ENCODE measurements at places on chromosomes 4 and X.

GRCh38 chr4:38503689-38504395 lies 160.2 kb upstream of the KLF3 start:
- no peak for DNase-seq

DNA sequence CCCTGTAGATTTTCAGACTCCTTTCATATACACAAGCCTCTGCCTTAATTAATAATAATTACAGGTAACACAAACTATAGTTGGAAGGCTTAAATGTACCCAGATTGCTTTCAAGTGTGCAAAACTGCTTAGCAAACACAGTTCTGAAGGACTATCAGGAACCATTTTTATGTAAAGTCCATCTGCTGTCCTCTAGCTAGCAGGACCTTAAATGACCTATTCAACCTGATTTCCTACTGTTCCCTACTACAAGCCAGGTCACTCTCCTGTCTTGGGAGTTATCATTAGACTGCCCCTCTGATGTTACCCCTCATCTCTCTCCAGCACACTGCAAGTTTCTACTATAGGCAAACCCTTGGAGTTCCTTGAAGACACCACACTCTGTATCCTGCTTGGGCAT lies 157.3 kb downstream of the GBA3 start:
- DNase-seq, result no peak

DNA sequence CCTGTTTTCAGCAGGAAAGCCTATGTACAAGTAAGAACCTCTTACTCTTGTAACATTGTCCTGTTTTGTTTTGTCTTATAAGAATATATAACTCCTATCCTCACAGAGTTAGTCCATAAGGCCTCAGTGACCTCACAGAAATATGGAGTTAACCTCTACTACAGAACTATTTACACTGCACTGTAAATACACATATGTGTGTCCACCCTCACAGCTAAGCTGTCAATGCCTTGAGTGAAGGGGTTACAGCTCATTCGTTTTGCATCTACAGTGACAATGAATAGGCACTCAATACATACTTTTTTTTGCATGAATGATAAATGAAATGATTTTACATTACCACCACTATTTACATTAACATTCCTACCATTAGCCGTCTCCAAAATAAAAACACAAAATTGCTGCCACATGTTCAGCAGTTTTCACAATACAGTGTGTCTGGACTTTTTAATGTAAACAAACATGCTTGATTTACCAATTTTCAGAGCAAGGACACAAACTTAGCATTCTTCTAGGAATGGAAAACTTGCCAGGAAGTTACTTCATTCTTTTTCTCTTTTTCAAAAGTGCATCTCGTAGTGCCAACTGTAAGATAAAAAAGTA lies 9.5 kb upstream of the NAAA start:
- DNase-seq, result no peak

DNA sequence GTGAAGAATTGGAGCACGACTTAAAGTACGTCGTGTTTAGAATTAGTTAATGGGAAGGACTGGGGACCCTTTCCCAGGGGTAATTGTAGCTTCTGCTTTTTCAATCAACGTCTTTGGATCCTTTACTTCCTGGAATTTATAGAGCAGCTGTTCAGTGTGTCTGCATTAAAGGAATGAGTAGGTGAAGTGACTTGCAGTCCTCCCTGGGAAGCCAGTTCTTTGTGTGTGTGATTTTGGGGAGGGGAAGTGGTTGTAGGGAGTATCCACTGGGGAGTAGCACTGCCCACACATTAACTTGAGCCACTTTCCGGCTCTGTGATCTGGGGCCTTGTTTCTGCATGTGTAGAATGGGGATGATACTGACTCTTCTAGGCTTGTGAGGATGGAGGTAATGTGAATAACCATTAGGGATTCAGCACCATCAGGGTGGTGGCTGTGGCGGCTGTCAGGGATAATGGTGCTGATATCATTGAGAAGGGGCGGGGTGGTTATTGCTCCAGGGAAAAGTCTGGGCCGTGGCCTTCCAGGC lies 54.7 kb downstream of the TMEM131L start:
- no peak for DNase-seq

DNA sequence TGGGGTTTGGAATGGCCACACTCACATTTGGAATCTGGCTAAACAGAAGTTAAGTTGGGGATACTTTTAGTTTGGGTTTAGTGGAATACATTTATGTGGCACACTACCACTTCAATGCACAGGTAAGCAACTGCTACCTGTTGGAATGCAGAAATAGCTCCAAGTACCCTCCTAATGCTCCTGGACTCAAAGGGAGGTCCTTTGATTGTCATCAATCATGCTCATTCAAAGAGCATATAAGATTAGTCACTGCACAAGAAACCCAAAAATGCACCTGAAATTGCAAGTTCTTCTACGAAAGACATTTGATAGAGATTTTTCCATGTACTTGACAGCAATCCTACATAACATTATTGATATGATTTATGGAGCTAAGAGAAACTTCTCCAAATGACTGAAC lies 247.7 kb downstream of the ANKRD50 start:
- DNase-seq, result no peak

DNA sequence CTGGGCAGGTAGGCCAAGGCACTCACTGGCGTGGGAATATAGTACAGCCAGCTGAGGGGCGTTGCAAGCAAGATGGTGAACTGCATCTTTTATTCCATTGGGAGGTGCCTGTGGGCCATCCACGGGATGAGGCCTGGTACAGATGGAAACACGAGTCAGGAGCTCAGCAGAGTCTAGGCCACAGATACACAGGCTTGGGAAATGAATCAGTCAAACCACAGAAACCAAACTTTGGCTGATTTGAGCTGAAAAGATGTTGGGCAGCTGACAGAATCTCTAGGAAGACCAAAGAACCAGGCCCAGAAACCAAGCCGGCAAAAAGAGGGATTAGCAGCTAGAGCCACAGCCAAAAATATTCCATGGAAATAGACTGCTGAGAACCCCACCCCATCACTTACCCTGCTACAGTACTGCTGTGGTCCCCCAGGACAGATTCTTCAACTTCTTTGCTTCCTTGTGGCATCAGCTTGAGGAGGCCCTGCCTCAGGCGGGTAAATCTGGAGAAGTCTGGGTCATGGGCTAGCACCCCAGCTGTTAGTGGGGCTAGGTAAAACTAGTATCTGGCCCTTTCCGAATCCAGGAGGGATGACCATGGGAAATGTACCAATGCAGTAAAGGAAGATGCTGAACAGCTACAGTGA lies 75.4 kb downstream of the TMEM131L start:
- DNase-seq, result no peak

GRCh38 chr4:34105311-34105710 lies 2139.0 kb downstream of the ARAP2 start:
- no peak for DNase-seq

DNA sequence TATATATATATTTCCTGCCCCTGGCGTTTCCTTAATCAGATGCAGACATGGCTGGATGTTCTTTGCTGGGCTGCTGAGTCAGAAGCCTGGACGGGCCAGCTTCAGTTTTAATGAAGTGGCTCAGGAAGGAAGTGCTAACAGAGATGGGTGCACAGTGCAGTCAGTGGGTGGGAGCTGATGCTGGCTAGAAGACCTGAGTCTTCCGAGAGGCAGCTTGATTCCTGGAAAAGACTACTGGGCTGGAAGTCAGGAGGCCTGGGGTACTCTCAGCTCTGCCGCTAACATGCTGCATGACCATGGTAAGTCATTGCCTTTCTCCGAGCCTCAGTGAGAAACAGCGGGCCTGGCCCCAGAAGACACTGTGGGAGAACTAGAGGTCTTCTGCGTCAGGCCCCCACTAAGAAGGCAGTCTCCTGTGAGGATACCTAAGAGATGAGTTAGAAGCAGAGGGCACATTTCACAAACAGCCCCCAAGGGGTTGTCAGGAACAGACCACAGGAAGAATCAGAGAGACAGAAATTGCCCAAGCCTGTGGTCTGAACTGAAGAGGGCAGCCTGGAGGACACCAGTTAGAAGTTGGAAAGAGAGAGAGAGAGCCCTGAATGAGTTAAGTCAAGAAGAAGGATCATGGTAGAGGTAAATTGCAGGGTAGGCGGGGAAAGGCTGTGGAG lies 8.3 kb upstream of the CD40LG start:
- DNase-seq, result no peak

- DNase-seq, result no peak
These were observed 31.8 kb downstream of the PRRG1 start for GRCh38 chrX:37380924-37381323.

GRCh38 chrX:136166221-136166855 lies 19.0 kb downstream of the FHL1 start:
- no peak for DNase-seq

- DNase-seq, result no peak
These were observed 8.1 kb upstream of the NAAA start for GRCh38 chr4:75948822-75949444.

DNA sequence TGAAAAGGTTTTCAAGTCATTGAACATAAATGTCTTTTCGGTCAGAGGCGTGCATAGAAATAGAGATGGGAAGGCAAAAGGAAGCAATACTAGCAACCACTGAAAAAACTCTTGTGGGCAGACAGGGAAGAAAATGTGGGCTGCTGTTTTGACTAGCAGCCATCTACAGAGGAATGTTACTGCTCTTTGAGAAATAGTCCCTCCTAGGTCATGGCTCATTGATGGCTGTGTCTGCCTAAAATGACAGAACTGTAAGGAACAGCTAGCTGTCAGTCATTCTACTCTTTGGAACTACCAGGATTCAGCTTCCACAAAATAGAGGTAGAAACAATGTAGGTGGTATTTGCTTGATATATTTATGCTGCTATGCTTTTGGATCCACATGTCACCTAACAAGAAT lies 26.9 kb upstream of the TMPRSS11B start:
- DNase-seq, result no peak

Data from activated CD4-positive, alpha-beta T cell treated with anti-CD3 and anti-CD28 coated beads, Interleukin-2, amount 50 U/mL, for 24 hours (primary cell).